ENCODE measurements at places on chromosomes 5 and 9. TPM values are rescaled to one million over a fixed set of nuclear protein-coding genes. Genes with fewer than 3 reads are reported as not detected.

Gene C5orf52
- not detected for total RNA-seq

DNA sequence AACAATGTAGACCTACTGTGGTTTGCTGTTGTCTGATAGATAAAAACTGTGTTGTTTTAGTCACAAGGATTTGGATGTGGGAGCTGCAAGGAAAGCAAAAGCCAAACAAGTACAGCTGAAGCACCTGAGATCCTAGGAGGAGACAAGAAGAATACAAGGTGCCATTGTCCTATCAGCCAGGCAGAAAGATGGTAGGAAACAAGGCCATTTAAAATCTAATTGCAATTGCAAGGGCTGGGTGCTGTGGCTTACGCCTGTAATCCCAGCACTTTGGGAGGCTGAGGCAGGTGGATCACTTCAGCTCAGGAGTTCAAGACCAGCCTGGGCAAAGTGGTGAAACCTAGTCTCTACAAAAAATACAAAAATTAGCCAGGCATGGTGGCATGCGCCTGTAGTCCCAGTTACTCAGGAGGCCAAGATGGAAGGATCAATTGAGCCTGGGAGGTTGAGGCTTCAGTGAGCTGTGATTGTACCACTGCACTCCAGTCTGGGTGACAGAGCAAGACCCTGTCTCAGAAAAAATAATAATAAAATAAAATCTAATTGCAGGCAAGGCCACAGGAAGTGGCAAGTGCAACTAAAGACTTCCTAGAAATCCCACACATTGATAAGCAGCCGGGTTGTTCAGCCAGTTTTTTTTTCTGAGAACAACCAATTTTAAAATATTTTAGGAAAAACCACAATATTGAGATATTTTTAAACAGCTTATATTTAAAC is 22.6 kb downstream of the DOCK8 start:
- no peak for DNase-seq

Gene STKLD1
- total RNA-seq, result not detected

DNA sequence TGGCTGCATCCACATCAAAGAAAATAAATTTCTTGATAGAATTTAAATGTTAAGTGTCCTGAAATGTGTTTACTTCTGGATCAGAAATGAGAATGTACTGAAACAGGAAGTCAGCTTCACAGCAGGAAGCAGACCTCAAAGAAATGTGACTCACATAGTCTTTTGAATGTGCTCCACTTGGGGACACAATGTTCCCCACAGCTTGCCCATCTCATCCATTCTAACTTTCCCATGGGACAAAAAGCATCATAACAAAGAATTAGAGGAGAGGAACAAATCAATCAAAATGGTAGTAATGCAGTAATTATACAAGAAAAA is 85.7 kb downstream of the GRAMD2B start:
- DNase-seq, result no peak

Gene SMIM33
- total RNA-seq, result not detected

- no peak for DNase-seq
Measured at GRCh38 chr9:108783326-108783725, 72.5 kb downstream of the ACTL7B start.

Gene GCNT4
- total RNA-seq, result 14.4 TPM

Gene GGTA1
- total RNA-seq, result not detected

DNA sequence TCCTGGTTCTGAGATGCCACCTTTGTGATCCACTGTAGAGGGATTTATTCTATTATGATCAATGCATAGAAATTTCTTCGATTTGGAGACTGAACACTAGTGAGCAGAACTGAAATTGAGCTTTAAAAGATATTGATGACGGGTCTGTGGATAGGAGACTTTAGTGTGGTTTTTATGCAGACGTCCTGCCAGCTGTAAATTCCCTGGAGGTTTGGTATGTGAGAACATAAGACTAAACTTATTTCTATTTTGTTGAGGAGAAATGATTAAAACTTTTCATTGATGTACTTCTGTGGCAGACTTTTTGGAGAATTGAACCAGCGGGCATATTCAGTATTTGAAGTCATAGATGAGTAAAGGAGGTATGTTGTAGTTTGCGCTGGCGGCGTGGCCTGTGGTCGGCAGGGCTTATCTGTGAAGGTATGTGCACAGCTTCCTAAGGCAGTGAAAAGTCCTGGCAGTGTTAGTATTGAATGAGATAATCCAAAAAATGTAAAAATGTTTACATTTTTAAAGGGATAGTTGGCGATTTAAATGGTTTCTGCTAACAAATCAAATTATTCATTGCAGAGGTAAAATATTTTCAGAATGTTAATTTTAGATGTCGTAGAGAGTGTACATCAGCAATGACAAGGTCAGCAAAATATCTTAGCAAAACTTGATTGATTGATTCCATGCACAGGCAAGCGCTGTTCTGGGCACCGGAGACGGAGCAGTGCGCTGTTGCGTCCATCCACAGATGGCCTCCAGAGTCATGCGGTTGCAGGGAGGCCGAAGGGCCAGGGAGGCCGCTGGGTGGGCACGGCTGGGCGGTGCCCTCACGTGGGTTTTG is 20.4 kb downstream of the TENT4A start:
- no peak for DNase-seq

Gene CDHR2
- 0.43 TPM for total RNA-seq

GRCh38 chr9:20139763-20140290 is 351.0 kb upstream of the SLC24A2 start:
- DNase-seq, result no peak

Gene UBE2QL1
- 0.43 TPM for total RNA-seq

DNA sequence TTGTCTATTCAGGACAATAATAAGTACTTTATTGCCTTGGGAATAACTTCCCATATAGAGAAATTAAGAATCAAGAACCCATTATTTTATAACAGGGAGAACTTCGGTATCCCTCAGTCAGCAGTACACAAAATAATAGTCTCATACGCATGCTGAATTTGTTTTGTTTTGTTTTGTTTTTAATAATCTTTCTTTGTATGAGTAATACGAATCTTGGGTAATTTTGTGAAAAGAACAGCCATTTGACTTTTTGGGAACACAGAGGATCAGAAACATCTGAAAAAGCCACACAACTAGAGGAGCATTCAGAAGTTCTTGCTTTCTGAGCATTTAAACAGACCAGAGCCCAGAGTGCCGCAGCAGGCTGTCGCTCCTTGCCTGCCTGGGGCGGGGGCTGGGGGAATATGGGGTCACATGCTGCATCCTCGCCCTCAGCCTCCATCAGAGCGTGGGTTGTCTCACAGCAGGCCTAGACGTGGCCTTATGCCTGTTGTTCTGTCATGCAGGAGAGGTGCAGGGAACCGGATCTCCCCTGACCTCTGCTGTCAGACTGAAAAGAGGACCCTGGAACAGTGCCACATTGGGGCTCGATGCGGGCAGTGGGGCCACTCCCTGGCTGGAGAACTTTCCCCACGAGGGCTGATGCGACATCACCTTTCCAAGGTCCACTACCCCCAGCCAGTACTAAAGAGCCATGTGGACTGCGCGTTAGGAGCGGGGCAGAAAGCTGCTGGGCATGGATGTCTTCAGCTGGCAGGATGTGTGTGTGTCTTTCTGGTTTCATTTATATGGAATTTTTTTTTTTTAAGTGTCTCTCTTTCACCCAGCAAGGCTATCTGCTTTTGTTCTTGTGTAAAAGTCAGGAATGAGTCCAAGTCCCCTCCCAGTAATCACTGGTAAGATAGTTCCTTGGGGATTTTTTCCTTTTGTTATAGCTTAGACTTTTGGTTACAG is 133.4 kb upstream of the OTULINL start:
- no peak for DNase-seq

Gene TMEM215
- 0.67 TPM for total RNA-seq

DNA sequence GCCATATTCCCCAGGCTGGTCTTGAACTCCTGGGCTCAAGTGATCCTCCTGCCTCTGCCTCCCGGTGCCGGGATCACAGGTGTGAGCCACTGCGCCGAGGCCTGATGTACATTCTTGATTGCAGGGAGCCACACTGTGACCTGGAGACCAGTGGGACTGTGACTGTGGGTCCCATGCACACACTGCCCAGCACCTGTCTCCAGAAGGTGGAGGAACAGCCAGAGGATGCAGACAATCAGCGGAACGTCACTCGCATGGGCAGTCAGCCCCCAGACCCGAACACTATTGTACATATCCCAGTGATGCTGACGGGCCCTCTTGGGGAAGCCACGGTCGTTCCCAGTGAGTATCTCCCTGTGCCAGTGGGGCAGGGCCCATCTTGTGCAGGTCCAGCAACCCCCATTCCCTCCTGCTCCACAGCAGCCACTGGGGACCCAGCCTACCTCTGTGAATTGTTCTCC is 147.3 kb downstream of the CACNA1B start:
- DNase-seq, result no peak

GRCh38 chr5:177309351-177310191 is 2.1 kb downstream of the MXD3 start:
- peak; percentile 90 for DNase-seq

- no peak for DNase-seq
Measured at GRCh38 chr5:34455098-34455497, 201.0 kb upstream of the RAI14 start.

Gene SELENOP
- 17.0 TPM for total RNA-seq

DNA sequence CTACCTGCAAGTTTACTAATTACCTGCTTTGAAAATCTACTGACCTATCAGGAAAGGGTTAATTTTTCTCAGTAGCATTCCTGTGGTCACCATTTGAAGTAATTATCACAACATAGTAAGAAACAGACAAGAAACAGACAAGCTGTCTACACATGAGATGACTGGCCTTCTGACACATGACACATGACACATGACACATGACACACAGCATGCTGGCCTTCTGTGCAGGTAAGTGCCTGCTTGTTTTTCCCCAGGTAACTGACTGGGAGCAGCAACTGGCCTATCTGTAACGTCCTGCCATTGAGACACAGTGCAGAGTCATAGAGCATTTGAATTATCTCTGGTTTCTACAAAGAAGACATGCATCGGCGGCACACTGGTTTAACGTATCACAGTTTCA is 222.4 kb downstream of the CTNND2 start:
- DNase-seq, result no peak

DNA sequence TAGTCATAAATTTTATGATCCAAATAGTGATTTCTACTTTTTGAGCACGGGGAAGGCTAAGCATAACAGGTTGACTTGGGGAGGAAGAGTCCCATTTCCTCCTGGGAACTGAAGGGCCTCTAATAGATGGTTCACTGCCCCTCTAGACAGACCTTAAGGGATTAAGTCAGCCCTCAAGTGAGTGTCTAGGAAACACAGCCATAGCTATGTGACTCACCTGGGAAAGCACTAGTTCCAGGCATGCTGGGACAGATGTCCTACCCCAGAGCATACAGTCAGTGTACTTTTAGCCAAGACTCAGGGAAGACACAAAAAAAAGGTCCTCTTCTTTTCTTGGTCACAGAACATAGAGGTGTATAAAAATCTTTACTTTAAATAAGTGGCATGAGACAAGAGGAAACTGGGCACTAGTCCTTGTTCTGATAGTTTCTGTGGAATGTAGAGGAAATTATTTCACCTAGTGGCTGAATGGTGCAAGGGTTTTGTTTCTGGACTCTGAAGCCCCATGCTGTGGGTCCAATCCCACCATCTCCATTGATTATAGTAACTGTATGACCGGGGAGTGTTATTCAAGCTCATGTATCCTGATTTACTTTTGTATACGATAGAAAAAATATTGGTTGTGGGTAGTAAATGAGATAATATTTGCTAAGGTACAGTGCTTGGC is 86.0 kb downstream of the NREP start:
- DNase-seq, result no peak

DNA sequence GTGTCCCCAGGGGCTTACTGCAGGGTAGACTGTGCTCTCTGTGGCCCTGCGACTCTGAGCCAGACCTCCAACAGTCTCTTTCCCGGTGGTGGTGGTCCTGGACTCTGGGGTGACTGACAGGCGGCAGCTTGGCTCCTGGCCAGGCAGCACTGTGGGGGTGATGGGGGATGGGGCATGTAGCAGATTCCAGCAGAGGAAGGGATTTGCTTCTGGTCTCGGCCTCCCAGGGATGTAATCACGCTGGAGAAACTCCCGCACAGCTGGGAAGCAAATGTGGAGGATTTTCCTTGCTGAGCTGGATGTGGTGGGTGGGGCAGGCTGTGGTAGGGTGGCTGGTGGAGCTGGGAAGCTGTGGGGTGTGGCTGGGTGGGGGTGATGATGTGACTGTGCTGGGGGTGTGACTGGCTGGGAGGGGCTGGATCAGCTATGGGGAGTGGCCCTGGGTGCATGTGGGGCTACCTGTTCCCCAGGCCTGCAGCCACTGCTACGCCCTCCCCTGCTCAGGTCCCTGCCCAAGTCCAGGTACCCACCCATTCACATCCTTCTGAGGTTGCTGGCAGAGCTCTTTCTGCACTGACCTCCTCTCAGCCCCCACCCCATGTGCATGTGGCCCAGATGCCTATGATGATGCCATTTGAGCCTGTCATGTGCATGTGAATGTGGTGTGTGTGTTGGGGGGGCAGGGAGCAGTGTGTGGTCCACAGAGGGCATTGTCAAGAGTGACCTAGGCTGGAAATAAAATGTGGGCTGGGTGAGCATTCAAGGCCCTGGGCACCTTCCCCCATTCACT is 3.8 kb downstream of the NDST1 start:
- no peak for DNase-seq

GRCh38 chr9:23826120-23826629 is at the start of gene ELAVL2:
ELAVL2 (minus strand) TSS chr9:23826240; CDS start chr9:23762234, 64,006 bp downstream.
- peak; percentile 96 for DNase-seq

GRCh38 chr9:96524045-96524444 is 74.1 kb downstream of the HABP4 start:
- DNase-seq, result no peak

DNA sequence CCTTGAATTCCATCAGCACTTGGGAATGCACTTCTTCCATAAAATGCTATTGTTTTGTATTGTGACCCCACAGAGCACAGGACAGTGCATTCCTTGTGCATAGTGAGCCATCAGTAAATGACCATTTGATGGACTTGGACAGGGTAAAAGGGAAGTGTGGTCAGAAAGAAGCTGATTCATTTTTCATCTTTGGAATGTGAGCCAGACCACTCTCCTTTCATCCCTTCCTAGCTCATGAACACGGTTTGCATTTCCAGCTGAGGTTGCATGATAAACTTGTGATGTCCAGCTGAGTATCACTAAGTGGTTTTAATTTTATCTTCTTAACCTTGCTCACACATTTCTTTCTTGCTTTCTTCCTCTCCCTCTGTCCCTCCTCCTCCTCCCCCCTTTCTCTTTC is 101.3 kb downstream of the NUDT12 start:
- DNase-seq, result no peak

Gene FOXD4
- total RNA-seq, result not detected

- no peak for DNase-seq
Measured at GRCh38 chr5:307306-307705, 14.2 kb upstream of the AHRR start.

Data from H1 (cell line).